Kidney (tissue), 22 donors: ENCODE measurements at places on chromosomes 6 and 20. TPM values are rescaled to one million over a fixed set of nuclear protein-coding genes. Genes with fewer than 3 reads are reported as not detected.

The MUC21 gene
- not detected for polyA plus RNA-seq

The ME1 gene
- polyA plus RNA-seq = 5.5 TPM

The E2F3 gene
- polyA plus RNA-seq = 3.7 TPM

The EMILIN3 gene
- 0.32 TPM for polyA plus RNA-seq

The MEP1A gene
- polyA plus RNA-seq = 0.13 TPM

DNA sequence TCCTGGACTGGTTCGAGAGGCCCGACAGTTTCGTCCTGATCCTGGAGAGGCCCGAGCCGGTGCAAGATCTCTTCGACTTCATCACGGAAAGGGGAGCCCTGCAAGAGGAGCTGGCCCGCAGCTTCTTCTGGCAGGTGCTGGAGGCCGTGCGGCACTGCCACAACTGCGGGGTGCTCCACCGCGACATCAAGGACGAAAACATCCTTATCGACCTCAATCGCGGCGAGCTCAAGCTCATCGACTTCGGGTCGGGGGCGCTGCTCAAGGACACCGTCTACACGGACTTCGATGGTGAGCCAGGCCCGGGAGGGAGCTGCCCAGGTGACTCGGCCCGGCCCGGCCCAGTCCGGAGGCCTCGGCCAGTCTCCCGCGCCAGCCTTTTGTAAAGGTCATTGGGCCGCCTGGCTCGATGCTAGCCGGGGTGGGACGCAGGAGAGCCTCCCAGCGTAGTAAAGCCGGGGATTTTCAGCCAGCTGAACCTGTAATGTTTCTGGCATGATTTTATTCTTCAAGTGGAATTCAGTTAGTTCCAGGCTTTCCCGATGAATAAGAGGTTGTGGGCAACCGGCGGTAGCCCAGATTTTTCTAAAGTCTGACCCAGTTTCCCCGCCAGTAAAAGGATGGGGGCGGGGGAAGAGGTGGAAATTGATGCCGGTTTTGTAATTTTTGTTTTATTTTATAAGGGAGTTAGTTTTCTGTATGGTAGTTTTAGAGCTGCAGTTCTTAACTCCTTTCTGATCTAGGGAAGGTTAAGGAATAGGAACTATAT, 1.4 kb downstream of the PIM1 start:
- H3K4me1 ChIP-seq = no peaks in the 10 kb centered on the region
- peaks cover 22% of the 10 kb centered on the region for H3K36me3 ChIP-seq
- H3K4me3 ChIP-seq = peak overlapping the region; percentile 78
- DNase-seq = peak; percentile 37
- peak overlapping the region; percentile 92 for H3K27ac ChIP-seq
- H3K27me3 ChIP-seq = no peaks in the 10 kb centered on the region

GRCh38 chr6:87110636-87111035, 15.7 kb upstream of the CGA start:
- no peaks in the 10 kb centered on the region for H3K36me3 ChIP-seq
- DNase-seq = no peak
- no peak overlapping the region for H3K27ac ChIP-seq
- no peaks in the 10 kb centered on the region for H3K27me3 ChIP-seq
- no peaks in the 10 kb centered on the region for H3K4me1 ChIP-seq

GRCh38 chr6:47238456-47238995, 71.2 kb downstream of the TNFRSF21 start:
- no peak overlapping the region for H3K27ac ChIP-seq
- H3K4me1 ChIP-seq = peaks cover 3% of the 10 kb centered on the region
- no peaks in the 10 kb centered on the region for H3K27me3 ChIP-seq
- no peaks in the 10 kb centered on the region for H3K36me3 ChIP-seq
- H3K4me3 ChIP-seq = no peak overlapping the region

- H3K36me3 ChIP-seq = no peaks in the 10 kb centered on the region
- H3K4me1 ChIP-seq = no peaks in the 10 kb centered on the region
- H3K27me3 ChIP-seq = no peaks in the 10 kb centered on the region
These were observed 30.2 kb upstream of the SGK1 start for GRCh38 chr6:134347885-134348805.

DNA sequence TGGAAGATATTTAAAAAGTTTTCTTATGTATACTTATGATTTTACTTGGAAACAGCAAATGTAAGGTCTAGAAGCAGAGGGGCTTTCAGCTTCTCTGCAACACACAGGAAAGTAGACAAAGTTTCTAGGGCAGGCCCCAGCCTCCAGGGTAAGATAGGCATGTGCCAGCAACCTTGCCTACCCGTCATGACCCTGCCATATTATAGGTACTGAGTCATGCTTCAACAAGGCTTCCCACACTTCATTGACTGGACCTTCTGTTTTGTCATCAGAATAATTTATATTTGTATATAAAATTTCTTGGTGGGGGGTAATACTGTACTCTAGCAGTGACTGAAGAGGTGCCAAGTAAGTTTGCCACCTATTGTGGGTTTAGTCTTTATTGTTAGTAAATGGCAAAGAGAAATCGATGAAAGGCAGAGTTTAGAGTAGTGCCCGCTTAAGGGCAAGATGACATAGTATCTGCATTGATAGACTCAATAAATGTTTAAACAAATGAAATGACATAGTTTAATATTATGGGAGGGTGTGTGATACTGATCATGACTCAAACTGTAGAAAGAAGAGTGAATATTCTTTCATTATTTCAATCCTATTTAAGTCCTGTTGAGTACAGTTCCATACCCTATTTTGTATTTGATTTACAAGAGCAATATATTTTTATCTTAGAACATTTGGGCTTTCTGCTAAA, 95.6 kb downstream of the JARID2 start:
- no peaks in the 10 kb centered on the region for H3K27me3 ChIP-seq
- H3K27ac ChIP-seq = no peak overlapping the region
- no peak overlapping the region for H3K4me3 ChIP-seq
- no peaks in the 10 kb centered on the region for H3K36me3 ChIP-seq
- DNase-seq = no peak

DNA sequence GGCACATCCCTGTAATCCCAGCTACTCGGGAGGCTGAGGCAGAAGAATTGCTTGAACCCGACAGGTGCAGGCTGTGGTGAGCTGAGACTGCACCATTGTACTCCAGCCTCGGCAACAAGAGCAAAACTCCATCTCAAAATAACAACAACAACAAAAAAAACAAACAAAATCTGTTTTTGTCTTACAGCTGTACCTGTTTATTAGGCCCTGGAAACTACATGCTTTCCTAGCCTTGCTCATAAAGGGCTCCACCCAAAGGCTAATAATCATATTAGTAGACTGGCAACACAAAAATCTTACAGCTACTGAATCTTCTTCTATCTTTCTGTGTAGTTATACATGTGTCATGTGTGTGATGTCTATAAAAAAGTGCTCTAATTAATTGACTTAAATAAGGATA, 503.9 kb upstream of the EYS start:
- no peaks in the 10 kb centered on the region for H3K4me1 ChIP-seq
- no peak for DNase-seq
- H3K27ac ChIP-seq = no peak overlapping the region
- H3K4me3 ChIP-seq = no peak overlapping the region
- H3K27me3 ChIP-seq = no peaks in the 10 kb centered on the region
- H3K36me3 ChIP-seq = no peaks in the 10 kb centered on the region

DNA sequence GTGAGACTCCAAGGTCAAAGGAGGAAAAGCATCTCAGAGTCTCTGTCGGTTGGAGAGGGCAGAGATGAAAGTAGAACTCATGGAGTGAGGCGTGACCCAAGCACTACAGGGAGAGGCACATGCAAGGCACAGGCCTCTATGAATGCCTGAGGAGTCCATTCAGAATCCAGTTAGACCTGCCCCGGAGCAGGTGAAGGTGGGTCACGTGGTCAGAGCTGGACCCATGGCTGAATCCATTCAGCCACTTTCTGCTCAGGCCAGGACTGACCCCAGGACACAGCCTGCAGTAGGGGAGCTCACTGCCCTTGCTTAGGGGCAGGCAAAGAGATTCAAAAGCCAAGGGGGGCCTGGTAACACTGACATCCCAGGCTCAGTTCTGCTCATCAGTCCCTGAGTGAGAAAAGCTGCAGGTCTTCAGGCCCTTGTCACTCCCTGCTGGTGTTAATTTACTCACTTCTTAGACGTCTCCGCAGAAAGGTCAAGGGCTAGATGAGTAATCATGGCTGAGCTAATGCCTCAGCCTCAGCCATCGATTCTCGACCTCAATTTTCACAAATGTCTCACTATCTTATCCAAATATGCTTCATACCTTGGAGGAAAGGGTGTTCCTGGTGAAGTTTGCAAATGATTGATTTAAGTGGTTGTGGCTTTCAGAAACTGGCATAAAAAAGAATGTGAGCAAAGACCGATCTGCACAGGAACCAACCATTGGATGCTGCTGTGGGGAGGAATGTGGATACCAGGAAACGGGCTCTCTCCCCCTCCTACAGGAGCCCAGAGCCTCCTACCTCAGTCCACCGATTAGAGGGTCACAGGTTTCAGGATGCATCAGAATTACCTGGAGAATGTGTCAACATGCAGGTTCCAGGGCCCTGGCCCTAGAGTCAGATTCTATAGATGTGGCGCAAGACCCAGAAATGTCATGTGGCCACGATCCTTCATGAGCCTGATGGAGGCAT, 584.4 kb downstream of the PTPRT start:
- H3K27me3 ChIP-seq = no peaks in the 10 kb centered on the region
- no peak overlapping the region for H3K4me3 ChIP-seq
- no peak overlapping the region for H3K27ac ChIP-seq
- H3K36me3 ChIP-seq = no peaks in the 10 kb centered on the region
- no peaks in the 10 kb centered on the region for H3K4me1 ChIP-seq

DNA sequence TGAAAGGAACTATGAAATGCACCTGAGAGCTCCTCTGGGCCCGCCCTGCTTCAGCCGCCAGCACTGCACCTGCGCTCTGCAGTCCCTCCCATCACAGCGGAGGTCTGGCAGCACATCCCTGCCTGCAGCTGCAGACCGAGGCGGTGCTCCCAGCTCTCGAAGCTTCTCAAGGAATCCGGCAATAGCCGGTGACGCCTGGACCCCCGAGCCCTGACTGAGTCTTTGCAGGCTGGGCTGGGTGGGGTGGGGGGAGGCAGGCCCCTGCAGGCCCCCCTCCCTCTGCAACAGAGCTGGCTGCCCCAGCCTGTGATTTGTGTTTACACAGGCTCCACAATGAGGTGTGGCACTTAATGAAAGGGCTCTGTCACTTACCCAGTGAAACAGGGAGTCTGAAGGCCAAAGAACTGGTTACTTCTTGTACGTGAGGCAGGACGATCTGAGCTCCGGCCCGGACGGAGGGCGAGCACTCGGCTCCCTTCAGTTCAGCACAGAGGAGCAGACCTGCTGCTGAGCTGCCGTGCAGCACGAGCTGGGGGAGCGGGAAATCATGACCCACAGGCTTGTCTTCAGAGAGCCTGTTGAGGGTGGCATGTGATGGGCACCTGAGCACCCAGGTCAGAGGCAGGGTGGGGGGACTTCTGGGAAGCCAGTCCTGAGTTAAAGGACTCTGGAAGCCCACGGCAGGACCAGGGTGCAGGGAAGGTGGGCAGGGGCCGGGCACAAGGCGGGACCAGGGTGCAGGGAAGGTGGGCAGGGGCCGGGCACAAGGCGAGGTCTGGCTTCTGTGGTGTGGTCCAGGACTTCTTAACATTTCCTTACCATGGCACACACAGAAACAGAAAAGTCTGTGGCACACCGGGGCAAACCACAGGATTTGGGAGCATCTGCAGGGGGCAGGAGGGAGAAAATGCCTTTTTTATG, 192.3 kb upstream of the THBS2 start:
- H3K36me3 ChIP-seq = no peaks in the 10 kb centered on the region
- no peak overlapping the region for H3K4me3 ChIP-seq
- DNase-seq = no peak
- H3K4me1 ChIP-seq = no peaks in the 10 kb centered on the region

DNA sequence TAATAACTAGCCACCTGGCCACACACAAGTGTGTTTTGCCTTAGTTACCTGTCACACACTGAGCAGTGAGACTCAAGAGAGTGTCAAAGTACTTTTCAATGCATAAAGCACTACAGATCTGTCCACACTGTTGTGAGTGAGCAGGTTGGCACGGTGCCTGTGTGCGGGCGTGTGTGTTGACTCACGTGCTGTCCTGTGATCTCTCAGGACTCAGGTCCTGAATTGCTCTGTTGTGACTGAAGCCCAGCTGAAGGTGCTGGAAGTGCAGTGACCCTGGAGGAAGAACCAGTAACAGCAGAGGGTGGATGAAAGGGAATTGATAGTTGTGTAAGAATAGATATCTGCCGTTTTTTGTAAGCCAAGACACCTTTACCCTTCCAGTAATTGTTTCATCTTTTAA, 18.3 kb downstream of the SLC16A10 start:
- no peak overlapping the region for H3K4me3 ChIP-seq
- H3K27me3 ChIP-seq = no peaks in the 10 kb centered on the region
- no peaks in the 10 kb centered on the region for H3K36me3 ChIP-seq

DNA sequence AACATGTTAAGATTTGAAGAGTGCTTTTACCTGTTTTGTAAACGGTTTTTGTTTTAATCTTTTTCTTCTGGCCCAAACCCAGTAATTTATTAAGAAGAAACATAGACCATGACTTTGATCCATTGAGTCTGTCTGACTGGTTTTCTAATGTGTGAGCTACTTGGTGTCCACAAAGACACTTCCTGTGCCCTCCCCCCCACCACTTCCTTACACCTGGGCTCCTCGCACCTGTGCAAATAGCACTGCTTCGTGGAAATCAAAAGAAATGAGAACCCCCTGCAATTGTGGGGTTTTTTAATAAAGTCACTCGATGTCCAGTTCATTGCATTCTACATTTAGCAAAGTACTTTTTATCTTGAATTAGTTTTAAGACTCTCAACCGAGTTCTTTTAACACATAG, 65.5 kb downstream of the SMOC2 start:
- H3K4me1 ChIP-seq = no peaks in the 10 kb centered on the region
- H3K27me3 ChIP-seq = no peaks in the 10 kb centered on the region
- H3K36me3 ChIP-seq = no peaks in the 10 kb centered on the region

DNA sequence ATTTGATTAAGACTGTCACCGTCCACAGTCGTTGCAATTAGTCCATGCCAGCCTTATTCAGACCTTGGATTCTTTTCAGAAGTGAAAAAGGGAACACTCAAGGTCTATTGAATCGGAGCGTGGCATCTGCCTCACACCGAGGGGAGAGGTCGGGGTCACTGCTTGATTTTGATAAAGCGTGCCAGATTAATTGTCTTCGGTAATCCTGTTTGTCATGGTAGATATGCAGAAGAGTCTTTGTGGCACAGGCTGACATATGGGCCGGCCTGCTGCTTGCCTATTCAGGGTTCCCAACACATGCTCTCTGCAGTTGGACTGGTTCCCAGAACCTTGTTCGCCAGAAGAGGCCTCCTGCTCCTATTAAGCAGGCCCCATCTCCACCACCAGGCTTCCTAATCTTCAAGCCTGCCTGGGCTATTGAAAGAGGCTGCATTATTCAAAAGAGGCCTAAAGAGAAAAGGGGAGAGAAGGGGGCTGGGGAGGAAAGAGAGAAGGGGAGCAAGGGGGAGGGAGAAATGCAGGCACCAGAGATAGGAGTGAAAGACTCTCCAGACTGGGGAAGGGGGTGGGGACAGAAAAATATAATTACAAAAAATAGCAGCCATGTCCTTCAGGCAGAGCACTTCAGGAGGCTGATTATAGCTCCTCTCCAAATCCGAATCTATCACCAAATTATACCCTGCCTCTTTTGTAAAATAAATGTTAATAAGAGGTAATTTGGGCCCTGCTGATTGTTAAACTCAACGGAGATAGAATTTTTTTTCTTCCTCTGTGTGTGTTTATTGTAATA, 611.3 kb downstream of the HDGFL1 start:
- no peaks in the 10 kb centered on the region for H3K27me3 ChIP-seq
- DNase-seq = no peak
- H3K36me3 ChIP-seq = no peaks in the 10 kb centered on the region
